Activated naive CD8-positive, alpha-beta T cell treated with anti-CD3 and anti-CD28 coated beads for 36 hours (primary cell): ENCODE measurements at places on chromosomes 7 and 10. TPM values are rescaled to one million over a fixed set of nuclear protein-coding genes. Genes with fewer than 3 reads are reported as not detected.

- DNase-seq, result no peak
- H3K4me3 ChIP-seq, result no peak overlapping the region
- H3K27me3 ChIP-seq, result peaks cover 3% of the 10 kb centered on the region
- H3K36me3 ChIP-seq, result no peaks in the 10 kb centered on the region
- H3K27ac ChIP-seq, result no peak overlapping the region
These were observed 392.4 kb downstream of the PLXNA4 start for GRCh38 chr7:132183781-132184380.

- H3K36me3 ChIP-seq, result no peaks in the 10 kb centered on the region
- peak; percentile 14 for DNase-seq
- peaks cover 43% of the 10 kb centered on the region for H3K27me3 ChIP-seq
- no peak overlapping the region for H3K27ac ChIP-seq
These were observed 20.0 kb downstream of the KCNK18 start for GRCh38 chr10:117217196-117217761.

DNA sequence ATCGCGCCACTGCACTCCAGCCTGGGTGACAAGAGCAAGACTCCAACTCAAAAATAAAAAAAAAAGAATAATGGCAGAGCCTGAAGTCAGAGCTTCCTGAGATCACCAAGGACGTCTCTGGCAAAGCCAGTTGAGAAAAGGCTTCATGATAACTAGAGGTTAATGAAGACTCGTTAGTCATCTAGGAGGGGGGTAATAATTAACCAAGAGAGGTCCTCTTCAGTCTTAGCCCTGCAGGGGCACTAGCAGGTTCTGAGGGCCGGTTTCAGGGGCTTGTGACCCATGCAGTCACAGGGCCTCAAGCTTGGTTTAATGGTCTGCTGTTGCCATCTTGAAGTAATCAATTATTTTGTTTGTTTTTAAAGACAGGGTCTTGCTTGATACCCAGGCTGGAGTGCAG, 28.6 kb upstream of the PROSER2 start:
- no peak overlapping the region for H3K4me3 ChIP-seq
- no peak overlapping the region for H3K27ac ChIP-seq

Gene CYP2C19
- total RNA-seq, result not detected

Gene NUTM2B
- total RNA-seq, result 0.94 TPM
